ENCODE measurements at places on chromosomes 5 and 9. TPM values are rescaled to one million over a fixed set of nuclear protein-coding genes. Genes with fewer than 3 reads are reported as not detected.

The KIF12 gene
- not detected for total RNA-seq

The SLC45A2 gene
- total RNA-seq = not detected

The RNF183 gene
- total RNA-seq = not detected

The PARP8 gene
- 40.8 TPM for total RNA-seq

The PTCH1 gene
- 15.7 TPM for total RNA-seq

The C5orf52 gene
- total RNA-seq = not detected

The ORM1 gene
- total RNA-seq = not detected

The PGM5 gene
- 708 TPM for total RNA-seq

The LRRC19 gene
- total RNA-seq = not detected

The FAM169A gene
- total RNA-seq = 1.7 TPM

The MVB12B gene
- 17.9 TPM for total RNA-seq

The RNF180 gene
- total RNA-seq = 22.0 TPM

The DMRT1 gene
- not detected for total RNA-seq

The PCDHA8 gene
- 0.15 TPM for total RNA-seq

The PRUNE2 gene
- 561 TPM for total RNA-seq

The GADD45G gene
- total RNA-seq = 85.6 TPM

The GHR gene
- total RNA-seq = 6.8 TPM

The ANKRD20A1 gene
- 0.47 TPM for total RNA-seq

The PCDHA10 gene
- 2.5 TPM for total RNA-seq

The BNIP1 gene
- total RNA-seq = 6.1 TPM

The C5orf46 gene
- total RNA-seq = not detected

The SVEP1 gene
- 57.2 TPM for total RNA-seq

The PCDHGA9 gene
- total RNA-seq = 6.6 TPM

The FOXD4 gene
- total RNA-seq = 0.78 TPM

The PNPLA7 gene
- total RNA-seq = 11.2 TPM

The SGTB gene
- total RNA-seq = 13.5 TPM

The CTXN3 gene
- total RNA-seq = not detected

The AK8 gene
- total RNA-seq = 0.31 TPM

The BAAT gene
- 0.25 TPM for total RNA-seq

The FOXD4L4 gene
- not detected for total RNA-seq

The NTNG2 gene
- total RNA-seq = 1.6 TPM

The CRHBP gene
- 1.7 TPM for total RNA-seq

The GPR151 gene
- not detected for total RNA-seq

The GAS1 gene
- 102 TPM for total RNA-seq

The CDX1 gene
- not detected for total RNA-seq

The LCN15 gene
- not detected for total RNA-seq

The C1QTNF3 gene
- total RNA-seq = 8.2 TPM

The FBXL7 gene
- total RNA-seq = 14.2 TPM

The CSF2 gene
- not detected for total RNA-seq

The SLC34A1 gene
- not detected for total RNA-seq

The CCNJL gene
- 0.67 TPM for total RNA-seq

Data from gastroesophageal sphincter (tissue), 4 donors.